Pancreas (tissue), 10 donors: ENCODE measurements at places on chromosomes 5 and 9. TPM values are rescaled to one million over a fixed set of nuclear protein-coding genes. Genes with fewer than 3 reads are reported as not detected.

DNA sequence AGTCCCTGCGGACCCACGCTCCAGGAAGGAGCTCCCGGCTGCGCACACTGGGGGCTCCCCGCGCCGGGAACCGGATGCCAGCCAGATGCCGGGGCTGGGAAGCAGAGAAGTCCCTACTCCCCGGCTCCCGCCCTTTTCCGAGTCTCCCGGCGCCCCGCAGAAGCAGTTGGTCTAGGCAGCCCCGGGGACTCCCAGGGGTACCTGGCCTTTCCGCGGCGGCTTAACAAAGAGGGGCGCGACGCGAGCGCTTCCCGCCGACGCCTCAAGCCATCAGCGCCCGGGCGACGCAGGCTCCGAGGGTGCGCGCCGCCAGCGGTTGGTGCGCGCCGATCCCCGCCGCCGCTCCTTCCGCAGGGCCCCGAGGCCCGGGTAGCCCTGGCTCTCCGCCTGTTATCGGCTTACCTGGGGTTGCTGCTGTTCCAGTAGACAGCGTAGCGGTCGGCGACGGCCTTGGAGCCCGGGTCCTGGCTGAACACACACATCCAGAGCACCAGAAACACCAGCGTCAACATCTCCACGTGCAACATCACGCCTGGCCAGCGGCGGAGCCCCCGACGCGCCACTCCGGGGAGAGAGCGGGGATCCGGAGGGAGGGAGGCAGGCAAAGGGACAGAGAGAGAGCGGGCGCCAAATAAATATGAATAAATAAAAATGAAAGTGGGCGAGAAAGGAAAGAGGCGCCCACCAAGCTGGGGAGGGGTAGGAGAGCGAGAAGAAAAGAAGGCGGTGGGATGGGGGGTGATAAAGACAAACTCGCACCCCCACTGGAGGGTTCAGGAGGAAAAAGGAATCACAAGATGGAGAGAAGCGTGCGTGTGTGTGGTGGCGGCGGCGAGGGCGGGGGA, 428 bp downstream of the EFNA5 start:
- no peak overlapping the region for H3K27ac ChIP-seq
- no peaks in the 10 kb centered on the region for H3K27me3 ChIP-seq

DNA sequence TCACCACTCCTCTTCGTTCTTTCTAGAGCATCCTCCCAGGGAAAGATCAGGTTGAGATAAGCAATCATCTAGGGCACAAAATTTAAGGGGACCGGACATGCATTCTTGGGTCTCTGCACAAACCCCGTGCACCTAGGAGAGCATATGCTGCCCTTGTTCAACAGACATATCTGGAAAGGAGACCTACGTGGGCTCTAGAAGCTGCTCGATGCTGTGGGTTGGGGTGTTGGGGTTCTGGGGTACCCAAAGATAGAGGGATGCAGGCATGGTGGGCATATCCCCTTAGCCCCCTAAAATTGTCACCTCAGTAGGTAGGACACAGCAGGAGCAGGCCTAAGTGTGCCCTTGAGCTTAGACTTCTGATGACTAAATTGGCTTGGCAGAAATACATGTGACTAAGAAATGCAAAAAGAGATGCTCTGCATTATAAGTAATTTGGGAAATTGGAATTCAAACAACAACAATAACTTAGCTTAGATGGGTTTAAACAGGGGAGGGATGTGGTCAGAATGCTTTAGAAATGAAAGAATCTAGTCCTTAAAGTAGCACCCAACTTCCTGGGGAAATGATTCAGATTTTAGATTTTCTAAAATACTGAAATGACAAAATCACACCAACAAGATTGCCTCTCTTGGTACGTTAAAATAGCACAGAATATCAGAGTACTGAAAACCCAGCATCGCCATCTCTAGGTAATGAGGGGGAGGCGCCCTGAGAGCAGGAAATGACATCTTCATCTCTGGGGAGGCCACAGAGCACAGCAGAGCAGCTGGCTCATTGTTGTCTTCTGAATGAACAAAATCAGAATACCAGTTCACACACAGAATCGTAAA, 172.3 kb downstream of the GNA14 start:
- DNase-seq: no peak
- no peaks in the 10 kb centered on the region for H3K36me3 ChIP-seq
- no peak overlapping the region for H3K4me3 ChIP-seq
- no peak overlapping the region for H3K27ac ChIP-seq
- H3K27me3 ChIP-seq: no peaks in the 10 kb centered on the region

ADAMTS6 gene
- total RNA-seq: 0.31 TPM

EGFLAM gene
- total RNA-seq: 1.1 TPM

ZNF483 gene
- 2.6 TPM for total RNA-seq
